Urinary bladder (tissue), 4 donors: ENCODE measurements at places on chromosomes 5 and 9. TPM values are rescaled to one million over a fixed set of nuclear protein-coding genes. Genes with fewer than 3 reads are reported as not detected.
A peak's percentile ranks its signal among the peaks of the same experiment; 100 is the strongest.

DNA sequence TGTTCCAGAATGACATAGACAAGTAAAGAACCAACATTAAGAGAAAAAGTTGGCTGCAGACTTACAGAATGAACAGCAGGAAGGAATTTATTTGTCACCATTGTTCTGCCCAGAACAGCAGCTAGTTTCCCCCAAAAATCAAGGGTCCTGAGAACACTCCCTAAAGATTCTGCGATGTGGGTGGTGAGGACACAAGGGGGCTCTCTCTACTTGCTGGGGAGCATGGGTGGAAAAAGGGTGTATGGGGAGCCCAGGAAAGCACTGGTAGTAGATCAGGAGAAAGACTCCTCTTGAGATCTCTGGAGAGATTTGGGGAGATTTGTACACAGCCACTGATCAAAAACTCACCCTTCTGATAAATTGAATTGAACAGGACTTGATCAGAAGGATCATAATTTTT is 316.5 kb downstream of the KCTD16 start:
- DNase-seq = no peak

- no peak for DNase-seq
Measured at GRCh38 chr5:39520232-39520572, 95.4 kb upstream of the DAB2 start.

GRCh38 chr5:96714951-96715451 is 52.8 kb downstream of the CAST start:
- peak; percentile 63 for DNase-seq

- no peak for DNase-seq
Measured at GRCh38 chr5:22505891-22506290, 347.3 kb downstream of the CDH12 start.

GRCh38 chr5:1815881-1816292 is 14.7 kb downstream of the NDUFS6 start:
- DNase-seq = no peak

- no peak for DNase-seq
Measured at GRCh38 chr5:1743061-1743768, 56.4 kb downstream of the MRPL36 start.

DNA sequence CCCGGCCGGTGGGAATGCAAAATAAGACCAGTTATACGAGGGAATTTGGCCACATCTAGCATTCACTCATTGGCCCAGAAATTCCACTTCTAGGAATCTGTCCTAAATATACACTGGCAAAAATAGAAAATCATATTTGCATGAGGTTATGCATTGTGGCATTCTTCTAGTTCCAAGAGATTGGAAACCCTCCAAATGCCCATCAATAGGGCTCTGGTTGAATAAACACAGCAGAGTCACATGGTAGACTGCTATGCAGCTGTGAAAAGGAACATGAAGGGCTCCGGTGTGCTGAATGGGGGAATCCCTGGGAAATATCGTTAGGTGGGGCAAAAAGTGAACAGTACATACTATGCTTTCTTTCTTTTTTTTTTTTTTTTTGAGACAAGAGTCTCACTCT is 36.8 kb downstream of the PTGES start:
- DNase-seq = no peak

- no peak for DNase-seq
Measured at GRCh38 chr5:57863661-57864060, 381.1 kb upstream of the ACTBL2 start.

DNA sequence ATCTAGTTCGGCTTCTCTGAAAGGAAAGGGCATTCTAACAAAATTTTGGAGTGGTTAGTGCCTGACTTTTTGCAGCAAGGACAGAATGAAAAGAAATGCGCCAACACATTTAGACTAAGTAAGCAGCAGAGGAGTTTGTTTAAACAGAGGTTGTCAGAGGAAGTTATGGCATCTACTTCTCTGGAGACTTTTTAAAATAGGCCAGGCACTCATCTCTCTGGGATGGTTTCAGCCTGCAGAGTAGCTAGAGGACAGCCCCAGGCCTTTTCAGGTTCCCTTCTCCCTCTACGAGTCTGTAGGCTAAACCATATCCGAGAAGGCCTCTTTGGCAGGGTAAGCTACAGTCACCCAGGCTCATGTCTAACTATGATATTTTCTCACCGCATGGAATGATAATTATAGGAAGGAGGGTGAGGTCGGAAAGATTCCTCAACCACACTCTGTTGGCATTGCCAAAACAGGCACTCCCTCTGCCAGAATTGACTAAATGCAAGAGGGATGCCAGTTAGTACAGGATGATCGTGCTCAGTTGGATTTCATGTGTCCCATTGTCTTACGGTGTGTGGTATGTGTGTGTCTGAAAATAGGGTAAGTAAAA is 1.4 kb upstream of the CTXN3 start:
- DNase-seq = no peak

DNA sequence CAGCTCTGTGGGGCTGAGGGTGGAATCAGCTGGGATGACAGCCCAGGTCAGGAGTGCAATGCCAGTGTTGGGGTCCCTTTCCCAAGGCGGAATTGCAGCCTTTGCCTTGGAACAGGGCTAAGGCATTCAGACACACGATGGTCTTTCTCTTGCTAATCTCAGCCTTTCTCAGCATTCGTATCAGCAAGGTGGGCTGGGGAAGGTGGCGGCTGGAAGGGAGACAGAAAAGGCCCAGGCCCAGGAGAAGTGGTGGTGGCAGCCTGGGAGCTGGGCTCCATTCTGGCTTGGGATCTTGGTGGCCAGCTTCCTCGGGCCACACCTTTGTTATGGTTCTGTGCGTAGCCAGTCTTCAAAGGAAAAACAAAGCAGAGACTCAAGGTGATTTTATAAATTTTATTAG is 1.1 kb upstream of the ARHGEF28 start:
- DNase-seq = no peak

GRCh38 chr5:134245101-134245604 is 19.3 kb upstream of the PPP2CA start:
- DNase-seq = no peak

- DNase-seq = peak; percentile 68
Measured at GRCh38 chr9:137611623-137612609, 6.4 kb downstream of the ARRDC1 start.

- no peak for DNase-seq
Measured at GRCh38 chr5:138789771-138790242, 36.6 kb downstream of the CTNNA1 start.

- no peak for DNase-seq
Measured at GRCh38 chr9:137972355-137972987, 94.9 kb downstream of the CACNA1B start.

DNA sequence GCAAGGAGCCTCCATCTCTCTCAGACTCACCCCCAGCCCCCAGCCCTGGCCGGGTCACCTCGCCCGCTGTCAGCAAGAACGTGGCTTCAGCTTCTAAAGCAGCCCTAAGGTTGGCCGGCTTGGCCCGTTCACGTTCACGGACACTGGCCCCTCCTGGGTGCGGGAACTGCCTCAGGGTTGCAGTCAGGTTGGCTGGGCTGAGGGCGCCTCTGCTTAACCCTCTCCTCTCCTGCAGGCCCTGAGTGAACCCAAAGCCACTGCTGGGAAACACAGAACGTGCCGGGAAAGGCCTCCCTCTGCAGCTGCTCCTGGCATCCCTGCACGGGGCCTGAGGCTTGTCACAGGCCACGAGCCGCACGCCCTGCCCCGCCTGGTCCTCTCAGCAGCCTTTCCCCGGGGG is 40.1 kb upstream of the UBAC1 start:
- DNase-seq = no peak

- no peak for DNase-seq
Measured at GRCh38 chr5:123805300-123805699, 293.3 kb downstream of the CSNK1G3 start.

GRCh38 chr5:61689153-61689846 is 357.2 kb downstream of the ZSWIM6 start:
- no peak for DNase-seq

DNA sequence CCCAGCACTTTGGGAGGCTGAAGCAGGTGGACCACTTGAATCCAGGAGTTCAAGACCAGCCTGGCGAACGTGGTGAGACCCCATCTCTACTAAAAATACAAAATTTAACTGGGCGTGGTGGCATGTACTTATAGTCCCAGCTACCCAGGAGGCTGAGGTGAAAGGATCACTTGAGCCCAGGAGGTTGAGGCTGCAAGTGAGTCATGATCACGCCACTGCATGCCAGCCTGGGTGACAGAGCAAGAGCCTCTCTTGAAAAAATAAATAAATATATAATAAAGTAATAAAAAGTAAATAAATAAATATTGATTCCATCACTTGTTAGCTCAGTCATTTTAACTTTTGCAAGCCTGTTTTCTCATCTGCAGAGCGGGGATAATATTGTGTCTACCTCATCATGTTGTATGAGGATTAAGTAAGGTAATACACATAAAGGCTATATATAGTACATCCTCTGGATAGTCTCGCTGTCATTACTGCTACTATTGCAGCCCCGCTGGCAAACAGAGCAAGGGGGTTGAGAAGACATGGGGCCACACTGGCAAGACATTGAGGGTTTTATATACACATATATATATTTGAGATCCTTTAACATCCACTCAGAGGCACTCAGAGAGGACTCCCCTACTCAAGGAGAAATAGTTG is 210.9 kb downstream of the C9orf152 start:
- no peak for DNase-seq

GRCh38 chr5:128350705-128351104 is 187.3 kb downstream of the FBN2 start:
- no peak for DNase-seq

- DNase-seq = peak; percentile 40
Measured at GRCh38 chr5:27241564-27242257, 203.3 kb upstream of the CDH9 start.

DNA sequence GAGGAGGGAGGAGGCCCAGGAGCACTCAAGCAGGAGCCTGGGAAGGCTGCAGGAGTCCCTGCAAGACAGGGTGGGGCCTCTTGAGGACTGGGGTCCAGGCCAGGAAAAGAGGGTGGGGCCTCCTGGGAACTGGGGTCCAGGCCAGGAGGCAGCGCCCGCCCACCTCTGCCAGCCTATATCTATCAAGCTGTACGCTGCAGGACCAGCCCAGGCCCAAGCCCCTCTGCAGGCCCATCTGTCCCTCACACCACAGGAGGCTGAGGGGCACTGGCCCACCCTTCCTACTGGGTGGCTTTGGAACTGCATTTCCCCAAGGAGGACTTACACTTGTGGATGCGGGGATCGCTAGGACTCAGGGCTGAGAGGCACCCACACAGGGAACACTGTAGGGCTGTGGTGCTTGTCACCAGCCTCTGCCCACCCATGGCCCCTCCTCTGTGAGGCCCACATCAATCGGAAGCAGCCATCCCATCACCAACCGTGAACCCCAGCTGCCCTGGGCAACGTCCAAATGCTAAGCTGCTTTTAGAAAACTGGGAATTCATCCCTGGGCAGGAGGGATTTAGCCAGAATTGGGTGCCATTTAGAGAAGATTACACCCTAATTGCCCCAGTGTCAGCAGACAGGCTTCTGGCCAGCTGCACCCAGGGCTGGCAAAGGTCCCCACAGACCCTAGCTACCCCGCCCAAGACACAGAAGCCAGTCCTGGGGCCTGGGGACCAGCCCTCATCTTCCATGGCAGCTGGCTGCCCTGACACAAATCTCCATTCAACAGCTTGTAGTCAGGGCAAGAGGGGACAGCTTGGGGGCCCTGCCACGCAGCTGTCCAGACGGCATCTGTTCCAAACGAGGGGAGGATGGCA is 15.3 kb downstream of the BICD2 start:
- no peak for DNase-seq

DNA sequence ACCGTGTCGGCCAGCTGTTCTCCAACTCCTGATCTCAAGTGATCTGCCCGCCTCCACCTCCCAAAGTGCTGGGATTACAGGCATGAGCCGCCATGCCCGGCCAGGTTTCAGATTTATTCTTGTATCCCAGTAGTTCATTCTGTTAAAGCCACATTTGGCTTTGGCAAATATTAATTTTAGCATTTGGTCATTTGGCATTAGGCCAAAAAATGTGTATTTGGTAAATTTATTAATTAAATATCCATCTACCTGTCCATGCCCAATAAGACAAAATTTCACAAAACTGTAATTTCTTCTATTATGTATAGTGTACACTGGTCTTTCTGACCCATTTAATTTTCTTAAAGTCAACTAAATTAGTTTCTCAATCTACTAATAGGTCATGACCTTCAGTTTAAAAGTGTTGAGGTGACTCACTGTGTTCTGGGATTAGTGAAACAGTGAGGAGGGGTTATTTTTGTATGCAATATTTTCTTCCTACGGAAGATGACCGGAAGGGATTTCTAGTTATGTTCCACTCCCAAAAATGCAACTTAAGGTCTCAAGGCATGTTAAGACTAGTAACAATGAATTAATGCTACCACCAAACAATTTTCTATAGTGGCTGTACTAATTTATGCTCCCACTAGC is 21.0 kb downstream of the OSTF1 start:
- DNase-seq = no peak

GRCh38 chr9:122949696-122950095 is 8.9 kb downstream of the RABGAP1 start:
- DNase-seq = no peak

GRCh38 chr5:765948-766631 is 18.4 kb downstream of the ZDHHC11B start:
- no peak for DNase-seq

GRCh38 chr9:35548571-35548970 is 56.5 kb upstream of the TESK1 start:
- DNase-seq = no peak

GRCh38 chr5:56479696-56480077 is 246.6 kb upstream of the ANKRD55 start:
- no peak for DNase-seq

Gene PCDHB16
- polyA plus RNA-seq = 2.4 TPM

Gene LHX3
- polyA plus RNA-seq = not detected

Gene STKLD1
- polyA plus RNA-seq = 1.1 TPM

Gene DMRT3
- 0.09 TPM for polyA plus RNA-seq

Gene GRIN1
- 0.18 TPM for polyA plus RNA-seq

Gene DMAC1
- polyA plus RNA-seq = 23.9 TPM

Gene IRX2
- polyA plus RNA-seq = 0.20 TPM

Gene TNFSF8
- polyA plus RNA-seq = 1.4 TPM

Gene GFPT2
- polyA plus RNA-seq = 28.0 TPM

Gene ANXA2R
- polyA plus RNA-seq = 2.9 TPM

Gene LIX1
- polyA plus RNA-seq = 0.10 TPM

Gene ZFP2
- polyA plus RNA-seq = 1.8 TPM

Gene PCDHB14
- polyA plus RNA-seq = 8.2 TPM

Gene SLC46A2
- 1.4 TPM for polyA plus RNA-seq

Gene PCDHA11
- polyA plus RNA-seq = 0.06 TPM

Gene SPRY4
- 11.6 TPM for polyA plus RNA-seq

Gene MYMK
- not detected for polyA plus RNA-seq

Gene ZBTB5
- polyA plus RNA-seq = 8.1 TPM

Gene SLC27A6
- 3.9 TPM for polyA plus RNA-seq
